Fibroblast of the conjunctiva (primary cell): ENCODE measurements at places on chromosomes 12 and 14.

DNA sequence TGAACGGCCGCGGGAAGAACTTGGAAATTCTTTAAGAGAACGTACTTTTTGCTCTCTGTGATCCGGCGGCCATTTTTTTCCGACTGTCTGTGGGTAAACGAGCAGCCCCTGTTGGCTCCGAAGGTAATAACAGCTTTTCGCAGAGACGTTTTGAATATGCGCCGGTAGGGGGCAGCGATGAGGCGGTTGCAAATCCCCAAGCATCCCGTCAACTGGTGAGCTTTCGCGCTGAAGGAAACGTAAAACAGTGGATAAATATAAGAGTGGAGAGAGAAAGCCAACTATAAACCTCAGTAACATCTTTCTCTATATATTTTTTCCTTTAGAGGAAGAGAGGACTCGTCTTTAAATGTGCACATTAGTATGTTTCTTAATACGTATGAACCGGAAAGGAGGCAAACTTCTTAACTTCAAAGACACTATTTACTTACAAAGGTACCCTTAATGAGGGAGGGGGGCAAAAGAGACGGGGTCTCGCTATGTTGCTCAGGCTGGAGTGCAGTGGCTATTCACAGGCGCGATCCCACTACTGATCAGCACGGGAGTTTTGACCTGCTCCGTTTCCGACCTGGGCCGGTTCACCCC lies 9.6 kb upstream of the NEMF start:
- DNase-seq, result peak; percentile 86

GRCh38 chr14:24920265-24921075 lies 129.5 kb downstream of the STXBP6 start:
- no peak for DNase-seq

- no peak for DNase-seq
These were observed 58.1 kb upstream of the CCND2 start for GRCh38 chr12:4215229-4216186.

- DNase-seq, result no peak
These were observed 73.3 kb upstream of the HECTD1 start for GRCh38 chr14:31280871-31281220.

DNA sequence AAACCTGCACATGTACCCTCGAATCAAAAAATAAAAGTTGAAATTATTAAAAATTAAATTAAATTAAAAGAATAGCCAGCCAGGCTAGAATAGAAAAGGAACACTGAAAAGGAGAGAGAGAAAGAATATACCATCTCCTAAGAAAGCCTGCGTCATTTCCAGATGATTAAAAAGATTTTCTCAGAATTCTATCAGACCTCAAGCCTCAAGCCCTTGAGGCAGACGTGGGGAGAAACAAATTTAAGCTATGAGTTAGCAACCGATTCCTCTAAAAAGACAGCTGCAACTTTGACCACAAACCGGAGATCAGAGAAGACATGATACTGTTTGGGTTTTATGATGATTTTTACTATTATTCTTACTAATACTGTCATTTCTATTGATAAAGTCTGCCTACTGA lies 138.3 kb downstream of the KSR2 start:
- DNase-seq, result no peak

- no peak for DNase-seq
These were observed 2.2 kb downstream of the PLEKHG6 start for GRCh38 chr12:6312529-6313325.

- DNase-seq, result peak; percentile 43
These were observed 37.0 kb upstream of the NT5DC3 start for GRCh38 chr12:103877934-103878510.

GRCh38 chr12:69994724-69995173 lies 169.7 kb downstream of the MYRFL start:
- no peak for DNase-seq

- no peak for DNase-seq
These were observed 37.1 kb downstream of the MDM2 start for GRCh38 chr12:68844788-68845695.

- DNase-seq, result no peak
These were observed 502.3 kb downstream of the AACS start for GRCh38 chr12:125567581-125567980.

GRCh38 chr14:29301571-29301970 lies 535.0 kb downstream of the FOXG1 start:
- DNase-seq, result no peak

- DNase-seq, result no peak
These were observed 42.0 kb upstream of the CHPT1 start for GRCh38 chr12:101655393-101655792.

DNA sequence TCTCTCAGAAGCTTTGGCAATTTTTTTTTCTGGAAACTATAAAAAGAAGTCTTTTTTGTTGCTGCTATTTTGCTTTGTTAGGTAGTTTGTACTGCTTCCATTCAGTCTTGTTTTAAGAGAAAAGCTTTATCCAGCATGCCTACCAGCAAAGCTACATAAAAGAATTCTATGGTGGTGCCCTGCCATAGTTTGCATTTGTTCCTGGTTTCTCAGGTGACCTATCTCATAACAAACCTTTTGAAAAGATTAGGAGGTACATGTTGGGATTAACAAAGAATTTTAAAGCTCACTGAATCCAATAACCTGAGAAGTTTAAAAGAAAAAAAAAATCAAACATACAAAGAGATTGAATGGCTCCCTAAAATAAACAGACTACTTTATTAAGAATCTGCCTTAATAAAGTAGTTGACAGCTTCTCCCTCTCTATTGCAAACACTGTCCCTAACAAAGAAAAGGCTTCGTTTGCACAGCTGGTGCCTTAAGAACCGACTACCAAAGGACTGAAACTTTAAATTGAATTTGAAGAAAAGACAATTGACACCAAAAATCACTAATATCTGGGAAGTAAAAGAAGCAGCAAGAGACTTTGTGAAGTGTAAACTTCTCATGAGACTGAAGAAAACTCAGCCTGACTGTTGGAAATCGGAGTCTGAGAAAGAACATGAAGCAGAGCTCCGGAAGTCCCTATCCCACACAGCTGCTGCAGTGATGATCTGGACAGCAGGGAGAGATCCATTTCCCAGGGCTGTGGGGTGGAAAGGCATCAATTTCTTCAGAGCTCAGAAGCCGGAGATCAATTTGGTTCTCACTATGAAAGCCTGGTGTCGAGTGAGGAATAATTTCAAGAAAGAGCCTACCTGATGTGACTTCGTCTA lies 102.7 kb upstream of the PLEKHA5 start:
- DNase-seq, result no peak

GRCh38 chr12:96902076-96902475 lies 5.0 kb upstream of the NEDD1 start:
- DNase-seq, result no peak

DNA sequence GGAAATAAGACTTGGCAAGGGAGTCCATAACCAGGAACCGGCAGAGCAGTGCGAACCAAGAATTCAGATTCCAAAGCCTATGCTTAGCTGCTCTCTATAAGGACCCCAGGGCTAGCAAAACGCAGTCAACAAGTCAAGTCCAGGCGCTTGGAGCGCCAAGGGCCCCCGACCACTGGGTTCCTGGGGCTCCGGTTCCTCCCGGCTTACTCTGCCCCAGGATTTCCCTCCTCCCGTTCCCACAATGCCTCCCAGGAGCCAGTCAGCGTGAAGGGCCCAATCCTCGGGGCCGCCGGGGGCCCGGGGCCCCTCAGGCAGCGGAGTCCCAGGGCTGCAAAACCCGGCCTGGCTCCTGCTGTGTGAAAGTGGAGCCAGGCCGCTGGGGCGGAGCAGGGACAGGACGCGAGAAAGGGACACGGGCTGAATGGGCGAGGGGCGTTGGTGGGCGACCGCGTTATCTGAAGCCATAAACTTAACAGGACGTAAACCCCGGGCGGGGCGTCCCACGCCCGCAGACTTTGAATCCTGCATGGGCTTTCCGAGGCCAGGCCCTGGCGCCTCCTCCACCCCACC lies 1.5 kb downstream of the KRT8 start:
- peak; percentile 42 for DNase-seq

GRCh38 chr14:65170318-65170717 lies 68.0 kb upstream of the MAX start:
- DNase-seq, result no peak

- peak; percentile 20 for DNase-seq
These were observed 387.9 kb downstream of the DAD1 start for GRCh38 chr14:22200977-22201605.

GRCh38 chr12:107917912-107918800 lies 143.7 kb downstream of the ASCL4 start:
- no peak for DNase-seq

- no peak for DNase-seq
These were observed 86.9 kb downstream of the BCAT1 start for GRCh38 chr12:24861766-24862540.

- DNase-seq, result no peak
These were observed 527 bp downstream of the CAMKK2 start for GRCh38 chr12:121295746-121296617.

DNA sequence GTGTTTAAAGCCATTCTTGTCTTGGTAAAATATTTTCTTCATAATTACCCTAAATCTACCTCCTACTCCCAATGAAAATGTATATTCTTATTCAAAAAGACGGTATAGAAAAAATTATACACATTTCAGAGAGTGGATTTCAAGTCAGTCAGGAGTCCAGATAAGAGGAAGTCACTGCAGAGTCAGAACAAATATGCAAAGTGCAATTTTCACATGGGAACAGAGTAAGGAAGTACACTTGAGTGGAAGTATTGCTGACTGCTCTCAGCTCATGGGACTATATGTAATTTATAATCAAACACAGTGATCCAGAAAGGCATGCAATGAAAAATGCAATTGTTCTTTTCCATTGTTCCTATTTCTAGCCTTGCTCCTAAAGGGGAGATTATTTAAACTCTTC lies 1128.0 kb downstream of the AACS start:
- DNase-seq, result no peak

GRCh38 chr12:69085852-69086251 lies 152.9 kb upstream of the CPM start:
- DNase-seq, result no peak

GRCh38 chr12:124919521-124920352 lies 5.3 kb upstream of the UBC start:
- DNase-seq, result no peak

- no peak for DNase-seq
These were observed 316.1 kb downstream of the SEC23A start for GRCh38 chr14:38786921-38787320.

- peak; percentile 42 for DNase-seq
These were observed 144.7 kb downstream of the ALX1 start for GRCh38 chr12:85424581-85425348.

DNA sequence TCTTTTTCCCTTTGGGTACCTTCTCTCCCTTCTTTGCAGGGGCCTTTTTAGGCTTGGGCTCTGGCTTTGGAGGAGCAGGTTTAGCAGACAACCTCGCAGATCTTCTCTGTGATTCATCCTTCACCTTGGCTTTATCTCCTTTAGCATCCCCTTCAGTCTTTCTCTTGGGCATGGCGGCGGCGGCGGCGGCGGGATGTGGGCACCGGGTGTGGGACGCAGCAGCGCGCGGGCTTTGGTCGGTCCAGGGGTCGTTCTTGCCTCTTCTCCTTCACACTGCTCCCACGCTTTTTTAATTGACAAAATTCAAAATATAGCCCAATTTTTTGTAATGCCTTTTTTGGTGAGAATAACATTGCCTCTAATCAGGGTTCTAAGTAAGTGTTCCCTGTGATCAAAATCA lies 8.6 kb downstream of the TRMT5 start:
- DNase-seq, result no peak

- peak; percentile 74 for DNase-seq
These were observed 6.9 kb upstream of the NTS start for GRCh38 chr12:85866986-85867776.

DNA sequence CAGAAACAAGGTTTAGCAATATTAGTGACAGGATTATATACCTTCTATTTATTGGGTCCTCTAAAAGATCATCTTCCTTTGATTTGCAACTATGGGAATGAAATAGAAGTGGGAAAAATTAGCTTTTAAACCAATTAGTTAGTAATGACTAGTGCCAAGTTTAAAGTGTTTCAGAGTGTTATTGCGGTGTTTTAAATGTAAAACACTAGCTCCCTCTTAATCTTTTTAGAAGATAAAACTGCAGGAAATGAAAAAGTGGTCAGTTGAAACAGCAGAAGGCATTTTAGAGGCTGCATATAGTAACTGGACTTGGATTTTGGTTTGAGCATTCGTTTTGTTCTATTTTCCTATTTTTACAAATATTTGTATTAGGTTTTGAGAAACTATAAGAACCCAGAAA lies 286.2 kb downstream of the RAD51B start:
- no peak for DNase-seq

DNA sequence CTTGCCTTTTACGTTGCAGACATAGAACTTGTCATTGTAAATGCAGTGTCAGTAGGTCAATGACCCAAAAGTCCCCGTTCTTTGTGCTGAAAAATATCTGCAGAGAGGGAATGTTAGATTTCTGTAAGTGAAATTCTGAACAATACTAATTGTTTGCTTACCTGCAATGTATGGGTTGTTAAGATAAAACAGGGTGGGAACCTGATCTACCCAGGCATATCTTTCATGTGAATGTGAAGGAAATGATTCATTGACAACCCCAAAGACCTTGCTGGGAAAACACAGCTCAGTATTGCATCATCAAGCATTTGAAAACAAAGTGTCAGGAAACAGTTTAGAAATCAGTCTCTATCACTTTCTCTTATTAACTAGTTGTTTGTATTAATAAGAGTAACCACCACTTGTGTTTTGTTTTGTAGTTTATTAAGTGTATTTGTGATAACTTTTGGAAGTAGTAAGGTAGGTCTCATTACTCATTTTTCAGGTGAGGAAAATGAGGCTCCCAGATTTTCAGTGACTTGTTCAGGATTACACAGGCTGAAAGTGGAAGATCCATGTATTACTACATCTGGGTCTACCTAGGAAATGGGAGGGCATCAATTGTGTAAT lies 57.9 kb upstream of the SLC38A2 start:
- DNase-seq, result peak; percentile 69

DNA sequence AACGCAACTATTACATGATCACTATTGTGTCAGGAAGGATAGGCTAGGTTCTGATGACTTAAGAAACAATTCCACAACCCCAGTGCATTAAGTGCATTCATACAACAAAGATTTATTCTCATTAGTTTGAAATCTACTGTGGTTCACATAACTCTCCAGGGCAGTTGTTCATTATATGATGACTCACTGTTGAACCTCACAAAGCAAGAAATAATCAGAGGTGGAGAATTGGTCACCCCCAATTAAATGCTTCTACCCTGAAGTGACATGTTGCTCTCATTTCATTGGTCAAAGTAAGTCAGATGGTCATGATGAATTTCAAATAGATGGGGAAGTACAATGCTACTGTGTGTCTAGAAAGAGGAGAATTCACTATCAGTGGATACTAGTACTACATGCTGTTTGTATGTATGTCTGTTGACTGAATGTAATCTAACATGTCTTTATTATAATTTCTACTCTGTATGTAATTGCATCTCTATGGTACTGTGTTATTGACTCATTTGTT lies 6.1 kb upstream of the HELB start:
- DNase-seq, result no peak
